Activated CD4-positive, alpha-beta T cell treated with anti-CD3 and anti-CD28 coated beads, Interleukin-2, amount 50 U/mL, for 1 hour (primary cell): ENCODE measurements at places on chromosomes 7 and 10.

DNA sequence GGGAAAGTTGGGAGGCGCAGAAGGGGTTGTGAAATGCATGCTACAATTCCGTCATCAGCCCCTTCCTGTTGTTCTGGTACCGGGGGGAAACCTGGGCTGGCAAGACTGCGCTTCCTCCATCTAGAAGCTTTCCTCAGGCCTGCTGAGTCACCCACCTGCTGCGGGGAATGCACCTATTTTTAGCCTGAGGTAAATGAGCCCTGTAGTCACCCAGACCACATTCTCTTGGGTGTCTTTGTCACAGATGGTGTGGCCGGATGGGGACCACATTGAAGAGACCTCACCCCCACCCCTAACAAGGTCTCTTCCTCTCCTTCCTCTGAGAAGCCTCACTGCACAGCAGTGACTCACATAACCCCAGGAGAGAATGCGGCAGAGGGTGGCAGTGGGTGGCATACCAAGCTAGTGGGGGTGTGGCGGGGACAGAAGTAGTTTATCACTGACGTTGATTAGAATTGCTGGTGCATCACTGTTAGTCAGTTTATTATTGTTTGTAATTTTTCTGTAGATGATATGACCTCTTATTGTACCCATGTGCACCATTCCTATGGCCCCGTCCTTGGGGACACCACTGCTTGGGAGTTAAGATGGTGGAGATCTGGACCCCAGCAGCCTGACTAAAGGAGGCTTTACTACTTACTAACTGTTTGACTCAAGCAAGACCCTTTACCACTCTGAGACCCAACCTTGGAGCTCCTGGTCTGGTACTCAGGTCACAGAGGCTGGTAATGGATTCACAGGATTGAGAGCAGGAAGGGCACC, 83.0 kb upstream of the DUSP5 start:
- DNase-seq = peak; percentile 77

GRCh38 chr10:30036811-30037210, 22.6 kb downstream of the JCAD start:
- no peak for DNase-seq

DNA sequence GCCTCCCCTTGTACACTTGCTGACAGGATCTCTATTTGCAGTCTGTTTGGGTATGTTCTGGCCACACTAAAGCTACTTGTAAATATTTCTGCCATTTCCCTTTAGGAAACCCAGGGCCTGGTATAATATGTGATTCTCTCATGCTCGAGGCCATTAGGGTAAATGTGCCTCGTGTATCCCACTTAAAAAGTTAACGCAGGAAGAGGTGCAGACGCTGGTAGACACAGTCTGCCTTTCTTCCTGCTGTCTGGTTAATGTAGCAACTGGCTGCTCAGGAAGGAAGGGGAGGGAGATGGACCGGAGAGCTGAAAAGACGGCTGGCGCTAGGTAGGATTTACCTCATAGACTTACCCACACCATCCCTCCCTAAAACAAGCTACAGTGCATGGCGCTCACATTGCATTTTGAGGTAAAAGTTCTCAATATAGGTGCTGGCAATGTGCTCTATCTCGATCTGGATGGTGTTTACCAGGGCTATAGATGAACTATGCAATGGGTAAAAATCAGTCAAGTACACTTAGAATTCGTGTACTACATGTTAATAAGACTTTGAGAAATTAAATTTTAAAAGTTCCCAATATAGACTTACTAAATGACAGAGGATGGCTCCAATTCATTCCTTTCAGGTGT, 125.9 kb downstream of the JAZF1 start:
- DNase-seq = no peak

DNA sequence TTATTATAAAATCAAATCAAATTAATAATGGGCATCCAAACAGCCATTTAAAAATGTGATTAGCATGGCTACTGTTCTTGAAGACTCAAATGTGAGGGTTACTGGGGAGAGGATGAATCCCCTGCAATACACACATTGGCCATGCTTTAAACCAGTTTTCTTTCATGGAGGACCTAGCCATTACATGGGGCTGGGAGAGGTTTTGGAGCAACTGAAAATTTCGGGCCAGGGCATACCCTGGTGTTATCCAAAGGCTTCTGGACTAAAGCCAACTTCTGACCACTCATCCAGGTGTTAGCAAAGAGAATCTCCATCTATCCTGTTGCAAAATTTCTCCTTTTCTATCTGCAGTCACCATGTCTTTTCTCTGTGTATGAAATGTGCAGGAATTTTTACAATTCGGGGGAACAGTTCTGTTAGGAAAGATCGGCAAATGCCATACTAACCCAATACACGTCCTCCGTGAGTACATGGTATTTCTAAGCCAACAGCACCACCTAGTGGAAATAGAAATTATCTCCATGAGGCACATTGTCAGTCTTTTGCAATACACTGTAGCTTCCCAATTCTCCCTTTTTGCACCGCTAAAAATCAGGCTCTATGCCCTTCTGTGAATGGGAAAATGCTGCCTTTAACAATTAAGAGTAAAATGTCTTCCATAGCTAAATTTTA, 47.0 kb upstream of the ZNF107 start:
- no peak for DNase-seq

GRCh38 chr10:23525406-23525805, 86.5 kb downstream of the OTUD1 start:
- no peak for DNase-seq

DNA sequence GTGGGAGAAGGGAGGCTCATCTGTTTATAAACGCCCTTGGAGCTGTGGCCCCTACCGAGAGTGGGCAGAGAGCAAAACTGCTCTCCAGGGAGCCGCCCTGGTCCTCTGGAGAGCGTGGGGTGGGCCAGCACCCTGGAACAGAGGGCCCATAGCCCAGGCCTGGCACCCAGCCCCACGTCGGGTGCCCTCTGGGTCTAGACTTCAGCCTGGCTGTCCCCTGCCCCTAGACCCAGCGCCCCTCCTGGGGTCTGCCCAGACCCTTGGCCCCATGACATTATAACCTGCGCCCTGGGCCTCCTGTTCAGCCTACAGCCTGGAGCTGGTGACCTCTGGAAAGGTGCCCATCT, 24.7 kb downstream of the GET4 start:
- DNase-seq = no peak

- peak; percentile 34 for DNase-seq
Observed at GRCh38 chr10:119090968-119091367, 10.4 kb upstream of the EIF3A start.

DNA sequence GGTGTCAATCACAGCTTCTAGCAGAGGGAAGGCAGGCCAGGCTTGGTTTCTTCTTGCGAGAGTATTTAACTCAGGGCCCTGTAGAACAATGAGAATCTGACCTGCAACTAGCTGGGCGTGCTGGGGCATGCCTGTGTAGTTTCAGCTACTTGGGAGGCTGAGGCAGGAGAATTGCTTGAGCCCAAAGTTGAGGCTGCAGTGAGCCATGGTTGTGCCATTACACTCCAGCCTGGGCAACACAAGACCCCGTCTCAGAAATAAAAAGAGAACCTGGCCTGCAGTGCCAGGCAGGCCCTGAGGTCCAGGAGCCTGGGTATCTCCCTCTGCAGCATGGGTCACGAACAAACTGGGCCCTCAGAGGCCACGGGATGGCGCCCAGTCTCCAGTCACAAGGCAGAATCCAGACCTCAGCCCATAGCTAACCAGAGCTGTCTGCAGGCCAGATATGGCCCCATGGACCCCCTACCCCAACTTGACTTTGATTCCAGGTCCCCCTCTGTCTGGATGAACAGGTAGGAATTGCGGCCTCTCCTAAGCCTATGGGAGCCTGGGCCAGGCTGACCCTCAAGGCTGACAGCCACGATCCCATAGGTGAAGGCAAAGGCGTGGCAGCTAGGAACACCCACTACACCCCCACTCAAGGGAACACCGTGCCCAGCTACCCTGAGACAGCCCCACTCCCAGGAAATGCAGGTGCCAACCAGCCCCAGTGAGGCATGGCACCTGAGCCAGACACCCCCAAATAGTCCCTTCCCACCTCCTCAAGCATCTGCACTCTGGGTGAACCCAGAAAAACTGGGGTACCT, 102.7 kb upstream of the TNRC18 start:
- DNase-seq = peak; percentile 45

GRCh38 chr7:52670608-52671225, 364.7 kb upstream of the POM121L12 start:
- no peak for DNase-seq

DNA sequence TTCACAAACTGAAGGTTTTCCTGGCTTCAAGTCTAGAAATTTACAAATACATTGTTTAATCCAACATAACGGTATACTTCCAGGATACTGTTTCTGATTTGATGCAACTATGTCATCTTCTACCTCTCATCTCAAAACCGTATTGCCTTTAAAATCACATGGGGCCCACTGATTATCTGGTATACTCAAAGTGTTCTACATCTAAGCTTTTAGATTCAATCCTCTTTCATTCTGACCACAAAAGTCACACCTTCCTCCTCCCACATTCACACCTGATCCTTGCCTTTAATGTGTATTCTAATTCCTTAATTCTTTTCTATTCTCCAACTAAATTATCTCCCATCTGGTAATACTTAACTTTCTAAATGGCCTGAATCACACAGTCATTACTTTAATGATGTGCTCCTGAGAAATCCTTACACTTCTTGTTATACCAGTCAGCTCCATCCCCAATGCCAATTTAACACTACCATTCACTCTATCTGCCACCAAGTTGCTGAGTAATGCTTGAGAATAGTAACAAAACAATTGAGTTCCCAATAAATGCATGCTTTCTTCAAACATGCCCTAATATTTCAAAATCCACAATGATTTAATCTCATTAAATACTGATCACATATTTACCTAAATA, 13.0 kb downstream of the ATAD1 start:
- DNase-seq = no peak

- DNase-seq = no peak
Observed at GRCh38 chr7:134727711-134728110, 51.7 kb upstream of the CALD1 start.

- DNase-seq = no peak
Observed at GRCh38 chr10:51300617-51301304, 226.5 kb downstream of the PRKG1 start.

DNA sequence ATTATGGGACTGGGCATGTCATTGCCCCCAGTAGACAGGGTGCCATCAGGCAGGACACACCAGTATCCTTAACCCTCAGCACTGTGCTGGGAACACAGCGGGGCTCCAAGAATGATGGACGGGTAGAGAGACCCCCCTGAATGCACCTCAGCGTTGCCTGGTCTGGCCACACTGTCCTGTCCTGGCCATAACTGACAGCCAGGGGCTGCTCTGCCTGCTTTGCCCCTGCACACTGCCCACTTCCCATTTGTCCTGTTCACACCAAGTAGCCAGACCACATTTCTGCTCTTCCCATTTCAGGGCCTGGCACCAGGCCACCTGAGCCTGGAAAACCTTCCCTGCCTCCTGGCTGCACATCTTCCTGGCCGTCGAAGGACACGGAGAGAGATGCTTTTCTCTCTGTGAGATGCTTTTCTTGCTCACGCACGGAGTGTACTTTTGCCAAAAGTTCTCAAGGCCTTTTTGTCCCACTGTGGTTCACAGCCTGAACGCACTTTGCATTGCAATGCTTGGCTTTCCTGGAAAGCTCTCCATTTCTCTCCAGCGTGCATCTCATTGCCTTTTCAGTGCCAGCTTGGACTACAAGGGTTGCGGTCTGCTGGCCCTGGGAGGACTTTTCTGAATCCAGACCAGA, 131.0 kb upstream of the EEPD1 start:
- DNase-seq = no peak

DNA sequence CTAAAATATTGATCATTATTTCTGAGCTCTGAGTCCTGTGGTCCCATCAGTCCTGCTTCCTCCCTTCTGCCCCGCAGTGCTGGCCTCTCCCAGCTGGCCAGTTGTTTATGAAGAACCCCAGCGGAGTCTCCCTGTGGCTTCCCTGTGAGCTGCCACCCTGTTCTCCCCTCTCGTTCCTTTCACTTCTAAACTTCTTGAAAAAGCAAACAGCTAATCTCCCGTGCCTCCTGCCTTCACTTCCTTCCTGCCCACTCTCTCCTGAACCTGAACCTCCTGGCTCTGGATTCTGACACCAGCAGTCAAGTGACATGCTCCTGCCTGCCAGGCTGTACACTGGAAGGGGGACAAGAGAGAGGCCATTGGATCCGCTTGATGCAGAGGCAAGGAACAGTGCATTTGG, 63.7 kb upstream of the ZPBP start:
- DNase-seq = no peak

DNA sequence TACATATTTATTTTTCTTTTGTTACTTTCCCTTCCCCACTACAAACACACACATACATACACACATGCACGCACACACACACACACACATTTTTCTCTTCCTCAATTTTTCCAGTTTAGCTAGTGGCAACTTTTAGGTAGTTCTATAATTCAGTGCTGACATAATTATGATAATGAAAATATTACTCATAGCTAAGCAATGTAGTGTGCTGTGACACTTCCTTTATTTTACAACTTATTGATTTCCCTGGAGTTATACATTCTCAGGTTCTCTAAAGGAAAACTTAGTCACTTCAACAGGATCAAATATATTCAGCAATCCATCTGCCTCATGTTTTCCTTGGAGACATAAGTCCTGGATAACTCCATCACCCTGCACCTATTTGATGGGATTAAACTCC, 151.6 kb downstream of the CACNA2D1 start:
- DNase-seq = no peak

GRCh38 chr7:30726296-30727006, 25.5 kb upstream of the INMT start:
- peak; percentile 14 for DNase-seq

DNA sequence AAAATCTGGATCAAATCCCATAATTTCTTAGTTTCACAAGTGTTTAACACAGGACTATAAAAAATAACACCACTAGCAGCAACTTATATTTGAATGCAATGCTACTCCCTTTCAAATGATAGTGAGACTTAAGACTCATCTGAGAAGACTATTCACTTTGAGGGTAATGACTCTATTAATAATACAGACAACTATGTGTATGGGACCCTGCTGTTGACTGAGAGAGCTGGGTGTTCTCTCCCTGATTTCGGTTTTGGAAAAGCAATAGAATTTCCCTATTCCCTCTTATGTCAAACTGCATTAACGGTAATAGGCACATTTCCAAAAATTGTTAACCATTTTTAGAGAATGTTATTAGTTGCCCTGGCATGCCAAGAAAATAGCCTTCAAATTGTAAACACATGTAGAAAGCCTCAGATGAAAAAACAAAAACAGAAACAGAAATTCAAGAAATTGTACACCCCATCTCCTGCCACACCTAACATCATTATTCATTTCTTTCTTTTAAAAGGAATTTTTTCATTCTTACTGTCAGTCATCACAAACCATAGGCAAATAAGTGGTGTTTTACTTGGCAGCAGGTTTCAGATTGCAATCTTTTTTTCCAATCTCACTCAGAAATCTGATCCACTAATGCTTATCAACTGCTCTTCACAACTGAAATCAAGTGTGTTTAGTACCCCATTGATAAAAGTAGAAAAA, 153.7 kb downstream of the TFPI2 start:
- no peak for DNase-seq

- no peak for DNase-seq
Observed at GRCh38 chr7:107100824-107101223, 56.3 kb downstream of the PRKAR2B start.

- DNase-seq = no peak
Observed at GRCh38 chr10:101458869-101459268, 104.9 kb downstream of the BTRC start.
